ENCODE measurements at places on chromosomes 16 and 17. TPM values are rescaled to one million over a fixed set of nuclear protein-coding genes. Genes with fewer than 3 reads are reported as not detected.

DNA sequence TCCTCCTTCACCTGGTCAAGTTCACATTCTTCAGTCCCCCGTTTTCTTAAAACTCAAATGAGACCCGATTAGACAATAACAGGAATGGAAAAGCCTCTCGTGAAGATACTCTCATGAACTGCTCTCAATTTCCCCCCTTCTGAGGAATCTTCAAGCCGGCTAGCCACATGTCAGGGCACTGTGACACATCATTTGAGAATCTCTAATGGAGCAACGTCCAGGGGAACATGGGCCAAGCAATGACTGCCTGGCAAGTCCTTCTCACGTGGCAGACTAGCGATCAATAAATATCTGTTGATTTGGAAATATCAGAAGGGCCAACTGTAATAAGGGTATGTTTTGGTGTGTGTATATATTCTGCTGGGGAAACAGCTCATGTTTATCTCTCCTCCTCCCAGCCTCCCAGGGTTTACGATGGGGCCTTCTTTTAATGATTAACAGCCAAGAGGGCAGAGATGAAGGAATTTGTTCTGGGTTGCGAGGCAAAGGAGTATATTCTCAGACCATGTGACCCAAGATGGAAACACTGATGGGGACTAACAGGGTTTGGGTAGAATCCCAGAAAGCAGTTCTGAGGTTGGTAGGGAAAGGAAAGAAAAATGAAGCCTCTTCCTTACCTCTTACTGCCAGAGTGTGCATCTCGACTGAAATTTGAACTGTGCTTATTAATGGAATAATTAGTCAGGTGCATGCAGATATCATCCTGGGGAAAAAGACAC is 21.4 kb downstream of the TTLL6 start:
- peaks cover 16% of the 10 kb centered on the region for H3K4me1 ChIP-seq
- H3K27ac ChIP-seq: no peak overlapping the region
- no peak for DNase-seq
- H3K4me3 ChIP-seq: no peak overlapping the region
- H3K36me3 ChIP-seq: no peaks in the 10 kb centered on the region

GRCh38 chr16:46638947-46639925 is 18.1 kb upstream of the SHCBP1 start:
- no peaks in the 10 kb centered on the region for H3K36me3 ChIP-seq
- H3K27me3 ChIP-seq: peaks cover 7% of the 10 kb centered on the region
- no peak for DNase-seq
- no peak overlapping the region for H3K4me3 ChIP-seq
- H3K4me1 ChIP-seq: no peaks in the 10 kb centered on the region

Gene HOXB2
- 22.2 TPM for total RNA-seq

GRCh38 chr16:88393571-88393970 is 10.8 kb downstream of the ZNF469 start:
- H3K4me1 ChIP-seq: no peaks in the 10 kb centered on the region
- DNase-seq: no peak
- H3K27ac ChIP-seq: no peak overlapping the region
- H3K4me3 ChIP-seq: no peak overlapping the region
- H3K27me3 ChIP-seq: no peaks in the 10 kb centered on the region

Gene ZP2
- not detected for total RNA-seq

- DNase-seq: peak; percentile 63
- H3K4me1 ChIP-seq: peaks cover 56% of the 10 kb centered on the region
- H3K27me3 ChIP-seq: no peaks in the 10 kb centered on the region
- peak overlapping the region; percentile 83 for H3K4me3 ChIP-seq
- H3K36me3 ChIP-seq: peaks cover 20% of the 10 kb centered on the region
Observed at GRCh38 chr16:88703486-88704309, 2.5 kb downstream of the RNF166 start.

DNA sequence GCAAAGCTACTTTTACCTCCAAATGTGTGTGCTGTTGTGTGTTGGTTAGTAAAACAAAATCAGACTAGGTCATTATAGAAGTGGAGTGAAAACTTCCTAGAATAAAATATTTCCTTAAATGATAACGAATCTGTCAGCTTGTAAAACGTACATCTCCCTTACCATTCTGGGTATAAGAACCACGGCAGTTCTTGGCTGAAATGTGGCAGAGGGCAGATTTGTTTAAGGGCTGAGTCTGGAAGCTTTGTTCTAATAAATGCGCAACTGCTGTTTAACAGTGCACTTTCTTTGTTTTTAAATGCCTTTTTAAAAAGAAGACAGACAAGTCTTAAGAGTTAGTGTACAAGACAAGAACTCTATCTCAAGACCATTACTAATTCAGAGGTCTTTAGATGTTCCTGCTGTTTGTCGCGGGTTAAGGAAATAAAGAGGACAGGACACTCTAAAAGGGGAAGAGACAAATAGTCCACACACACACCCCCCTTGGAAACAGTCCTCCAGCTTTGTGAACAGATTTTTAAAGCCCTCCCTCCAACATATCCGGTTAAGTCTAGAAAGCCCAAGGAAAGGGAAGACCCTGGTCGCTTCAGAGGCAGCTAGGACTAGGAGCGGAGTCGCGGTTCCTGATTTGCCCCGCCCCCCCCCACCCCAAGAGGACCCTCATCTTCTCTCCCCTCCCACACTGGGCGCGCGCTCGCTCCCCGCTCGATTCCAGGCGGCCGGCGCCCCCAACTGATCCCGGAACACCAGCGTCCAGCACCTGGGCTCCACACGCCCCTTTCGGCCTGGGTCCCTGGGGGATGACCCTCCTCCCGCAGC is 658 bp downstream of the SYNRG start:
- H3K36me3 ChIP-seq: peaks cover 35% of the 10 kb centered on the region
- peak overlapping the region; percentile 80 for H3K27ac ChIP-seq
- no peak for DNase-seq
- peak overlapping the region; percentile 90 for H3K4me3 ChIP-seq

Gene CTRB2
- total RNA-seq: not detected

Gene ZNF19
- 2.8 TPM for total RNA-seq

DNA sequence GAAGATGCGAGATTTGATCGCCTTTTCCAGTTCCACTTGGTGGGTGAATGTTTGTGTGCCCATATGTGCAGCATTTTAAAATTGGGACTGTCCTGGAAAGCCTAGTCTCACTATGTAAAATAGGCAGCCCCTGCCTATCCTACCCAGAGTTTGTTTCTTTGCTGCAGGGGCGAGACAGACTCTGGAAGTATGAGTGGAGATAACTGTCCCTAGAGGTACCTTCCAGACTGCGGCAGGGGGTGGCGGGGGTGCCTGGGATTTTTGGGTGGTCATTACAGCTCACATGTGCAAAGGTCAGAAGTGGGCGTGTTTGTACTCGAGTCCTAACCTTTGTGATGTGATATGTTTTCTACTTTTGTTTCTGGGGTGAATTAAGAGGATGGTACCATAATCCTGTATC is 36.6 kb downstream of the MPRIP start:
- H3K36me3 ChIP-seq: peaks cover 18% of the 10 kb centered on the region
- DNase-seq: no peak
- no peak overlapping the region for H3K27ac ChIP-seq
- H3K4me1 ChIP-seq: peaks cover 24% of the 10 kb centered on the region
- H3K4me3 ChIP-seq: no peak overlapping the region

- H3K27ac ChIP-seq: no peak overlapping the region
- no peak for DNase-seq
Observed at GRCh38 chr16:12330946-12331345, 354.4 kb downstream of the SNX29 start.

Gene TP53TG3
- total RNA-seq: not detected

GRCh38 chr16:51872524-51872923 is 674.4 kb downstream of the TOX3 start:
- no peak overlapping the region for H3K27ac ChIP-seq
- DNase-seq: no peak
- no peaks in the 10 kb centered on the region for H3K4me1 ChIP-seq
- H3K4me3 ChIP-seq: no peak overlapping the region

GRCh38 chr16:82063456-82064082 is 28.5 kb downstream of the HSD17B2 start:
- H3K27me3 ChIP-seq: peaks cover 11% of the 10 kb centered on the region
- H3K4me1 ChIP-seq: peaks cover 4% of the 10 kb centered on the region
- DNase-seq: no peak
- no peak overlapping the region for H3K27ac ChIP-seq

GRCh38 chr16:85568519-85568918 is 44.6 kb upstream of the GSE1 start:
- peaks cover 48% of the 10 kb centered on the region for H3K36me3 ChIP-seq
- no peak overlapping the region for H3K27ac ChIP-seq
- DNase-seq: no peak

DNA sequence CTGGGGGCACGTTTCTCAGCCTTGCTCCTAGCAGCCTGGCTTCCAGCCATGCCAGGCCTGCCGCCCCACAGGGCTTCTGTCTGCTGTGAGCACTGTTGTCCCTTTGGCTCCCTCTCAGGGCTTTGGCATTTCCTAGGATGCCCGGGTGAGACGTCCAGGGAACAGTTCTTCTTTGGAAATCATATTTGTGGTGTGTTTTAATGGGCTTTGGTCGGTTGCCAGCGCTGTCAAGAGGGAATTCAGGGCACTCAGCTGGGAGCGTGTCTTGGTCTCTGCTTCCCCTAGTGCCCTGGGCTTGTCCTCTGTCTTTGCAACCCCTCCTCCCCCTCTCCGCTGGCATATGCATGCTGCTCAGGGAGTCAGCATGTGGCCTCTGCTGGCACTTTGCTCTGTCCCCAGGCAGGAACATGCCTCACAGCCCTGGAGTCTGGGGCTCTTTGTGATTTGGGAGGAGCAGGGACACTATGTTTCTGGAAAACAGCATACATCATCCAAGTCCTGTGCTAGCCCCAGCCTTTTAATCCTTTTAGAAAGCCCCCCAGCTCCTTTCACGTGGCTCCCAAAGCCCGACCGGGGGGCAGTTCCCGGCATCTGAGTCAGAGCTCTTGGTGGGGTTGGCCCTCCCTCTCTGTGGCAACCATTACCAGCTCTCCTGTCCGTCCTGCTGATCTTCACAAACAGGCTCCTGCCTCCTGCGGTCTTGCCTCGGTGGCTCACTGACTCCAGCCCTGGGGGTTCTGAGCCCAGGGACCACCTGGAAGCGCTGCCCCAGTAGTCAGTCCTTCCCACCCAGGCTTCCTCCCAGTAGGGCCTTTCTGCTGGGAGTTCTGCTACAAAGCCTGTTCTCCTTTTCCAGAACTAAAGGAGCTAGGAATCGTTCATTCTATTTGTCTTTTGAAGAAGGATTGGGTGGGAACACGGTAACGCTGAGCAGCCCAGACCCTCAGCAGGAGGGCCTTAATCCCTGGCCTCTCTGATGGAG is 26.7 kb downstream of the SAP30BP start:
- peaks cover 34% of the 10 kb centered on the region for H3K4me1 ChIP-seq
- no peaks in the 10 kb centered on the region for H3K27me3 ChIP-seq
- peaks cover 34% of the 10 kb centered on the region for H3K36me3 ChIP-seq
- no peak overlapping the region for H3K4me3 ChIP-seq
- DNase-seq: no peak

DNA sequence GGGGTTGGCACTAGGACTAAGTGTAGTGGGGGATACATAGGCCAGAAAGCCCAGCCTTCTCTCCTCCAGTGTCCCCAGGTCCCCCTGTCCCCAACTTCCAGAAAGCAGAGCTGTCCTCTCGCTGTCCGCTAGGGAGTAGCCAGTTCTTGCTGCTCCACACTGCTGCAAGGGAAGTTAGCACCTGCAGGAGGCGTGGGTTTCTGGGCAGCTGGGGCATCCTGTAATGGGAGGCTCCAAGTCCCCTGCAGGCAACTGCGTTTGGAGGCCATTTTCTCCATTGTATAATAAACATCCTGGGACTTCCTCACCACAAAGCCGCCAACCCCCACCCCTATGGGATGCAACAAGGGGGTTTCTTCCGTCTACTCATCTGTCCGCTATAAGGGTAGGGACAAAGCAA is 1.7 kb downstream of the RPRML start:
- peaks cover 8% of the 10 kb centered on the region for H3K4me1 ChIP-seq
- H3K4me3 ChIP-seq: no peak overlapping the region
- H3K27me3 ChIP-seq: peaks cover 42% of the 10 kb centered on the region

Measured in activated T-helper 2 cell treated with anti-CD3 and anti-CD28 coated beads, Interferon-gamma antibody, Interleukin-2, Interleukin-4, amounts not matched to agents 10 μg/mL and 5 μg/mL and 100 μg/mL, durations not matched to agents 14 hours and 24 hours and 36 hours (primary cell).